H4 (cell line): ENCODE measurements at places on chromosomes 1 and 21.

- DNase-seq: no peak
Observed at GRCh38 chr1:236990052-236990445, 14.2 kb downstream of the MT1HL1 start.

DNA sequence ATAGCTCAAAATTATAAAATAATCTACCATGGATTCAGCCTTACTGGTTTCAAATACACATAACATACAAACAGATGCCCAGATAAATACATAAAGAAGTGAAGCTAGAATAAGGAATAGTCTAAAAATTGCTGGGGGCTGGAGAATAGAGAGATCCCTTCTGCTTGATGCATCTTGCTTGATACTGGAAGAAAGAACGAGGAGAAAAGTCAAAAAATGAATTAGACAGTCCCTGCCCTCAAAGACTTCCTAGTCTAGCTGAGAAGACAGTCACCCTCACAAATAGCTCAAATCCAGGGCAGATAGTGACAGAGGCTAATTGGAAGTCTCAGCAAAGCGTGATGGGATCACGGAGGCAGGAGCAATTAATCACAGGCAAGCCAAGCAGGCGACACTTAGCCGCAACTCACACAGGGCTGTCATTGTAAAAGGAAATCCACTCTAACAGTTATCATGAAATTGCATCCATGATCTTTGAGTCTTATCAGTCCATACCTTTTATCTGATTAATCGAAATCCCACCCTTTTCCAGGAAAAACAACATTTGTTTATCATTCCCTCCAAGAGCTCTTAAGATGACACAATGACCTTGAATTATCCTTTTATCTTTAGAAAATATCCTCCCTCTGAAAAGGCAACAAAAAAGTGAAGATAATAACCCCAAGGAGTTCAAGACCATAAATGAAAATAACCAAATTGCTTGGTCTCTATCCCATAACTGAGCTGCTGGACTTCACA, 59.7 kb upstream of the TIAM1 start:
- DNase-seq: no peak

DNA sequence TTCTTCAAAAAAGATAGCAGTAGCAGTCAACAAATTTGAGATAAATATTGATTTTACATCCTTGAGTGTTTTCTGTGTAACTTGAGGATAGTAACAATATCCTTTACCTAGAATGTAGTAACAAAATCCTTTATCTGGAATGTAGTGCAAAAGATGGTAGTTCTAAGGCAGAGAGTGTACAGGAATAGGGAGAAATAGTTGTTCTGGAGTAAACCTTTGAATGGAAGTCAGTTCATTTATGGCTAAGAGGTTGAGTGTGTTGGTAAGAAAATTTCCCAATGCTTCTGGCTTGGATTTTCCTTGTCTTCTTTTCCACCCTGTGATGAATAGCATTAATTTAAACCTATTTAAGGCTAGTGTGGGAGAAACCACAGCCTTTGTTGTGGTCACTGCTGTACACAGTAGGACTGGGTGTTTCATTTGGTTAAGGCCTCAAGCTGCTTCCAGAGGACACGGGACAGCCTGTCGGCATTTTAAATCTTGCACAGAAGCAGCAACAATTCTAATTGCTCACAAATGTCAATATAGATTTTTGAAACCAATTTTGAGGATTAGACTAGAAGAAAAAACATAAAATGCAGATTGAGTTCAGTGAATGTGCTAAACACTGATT, 11.3 kb downstream of the NFIA start:
- peak; percentile 78 for DNase-seq

GRCh38 chr1:63600248-63600647, 7.0 kb downstream of the PGM1 start:
- no peak for DNase-seq

GRCh38 chr1:22376976-22377375, 74.7 kb upstream of the ZBTB40 start:
- no peak for DNase-seq

- DNase-seq: no peak
Observed at GRCh38 chr21:43785134-43785533, 4.2 kb upstream of the RRP1 start.

DNA sequence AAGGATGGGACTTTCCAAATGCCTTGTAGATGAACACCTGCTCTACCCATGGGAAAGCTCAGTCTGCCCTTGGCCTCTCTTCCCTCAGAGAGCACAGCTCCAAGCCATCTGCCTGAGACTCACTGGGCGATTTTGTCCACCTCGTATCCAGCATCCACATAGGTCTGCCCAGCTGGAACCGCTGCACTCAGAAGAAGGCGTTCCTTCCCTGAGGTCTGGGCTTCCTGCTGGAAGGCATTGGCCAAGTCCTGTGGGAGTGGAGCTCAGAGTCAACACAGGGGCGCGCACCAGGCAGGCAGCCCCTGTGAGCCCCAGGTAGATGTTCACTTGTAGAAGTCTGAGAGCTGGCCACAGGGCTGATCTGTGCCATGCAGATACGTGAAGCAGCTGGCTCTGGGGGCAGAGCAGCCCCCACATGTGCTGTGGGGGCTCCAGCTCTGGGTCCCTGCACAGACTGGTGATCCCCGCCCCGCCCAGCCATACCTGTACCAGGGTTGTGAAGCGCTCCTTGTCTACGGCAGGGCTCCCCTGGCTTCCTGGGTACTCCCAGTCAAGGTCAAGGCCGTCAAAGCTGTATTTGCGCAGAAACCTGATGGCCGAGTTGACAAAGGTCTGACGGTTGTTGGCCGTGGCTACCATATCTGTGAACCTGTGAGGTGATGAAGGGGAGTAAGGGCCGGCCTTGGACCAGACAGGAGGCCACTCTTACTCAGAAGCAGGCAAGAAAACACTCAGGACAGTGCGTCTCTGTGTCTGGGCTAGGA, 6.3 kb downstream of the CHIT1 start:
- no peak for DNase-seq

DNA sequence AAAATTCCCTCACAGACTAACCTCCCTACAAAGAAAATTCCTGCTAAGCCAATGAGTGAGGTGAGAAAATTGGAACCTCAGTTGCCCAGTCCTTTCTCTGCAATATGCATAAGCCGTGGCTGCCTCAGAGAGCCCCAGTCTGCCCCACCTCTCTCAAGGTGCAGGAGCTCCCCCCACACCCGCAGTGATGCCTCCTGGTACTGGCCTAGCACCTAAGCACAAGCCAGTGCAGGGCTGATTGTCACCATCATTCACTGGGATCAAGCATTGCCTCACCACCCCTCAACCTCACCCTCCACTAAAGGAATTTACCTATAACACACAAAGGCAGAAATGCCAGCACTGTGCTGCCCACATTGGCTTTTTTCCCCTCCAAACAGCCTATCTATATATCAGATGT, 56.9 kb downstream of the CD34 start:
- no peak for DNase-seq

GRCh38 chr1:183227422-183228346, 41.6 kb downstream of the LAMC2 start:
- DNase-seq: peak; percentile 36
